Gastrocnemius medialis (tissue), 4 donors: ENCODE measurements at places on chromosomes 2 and 18. TPM values are rescaled to one million over a fixed set of nuclear protein-coding genes. Genes with fewer than 3 reads are reported as not detected.

DNA sequence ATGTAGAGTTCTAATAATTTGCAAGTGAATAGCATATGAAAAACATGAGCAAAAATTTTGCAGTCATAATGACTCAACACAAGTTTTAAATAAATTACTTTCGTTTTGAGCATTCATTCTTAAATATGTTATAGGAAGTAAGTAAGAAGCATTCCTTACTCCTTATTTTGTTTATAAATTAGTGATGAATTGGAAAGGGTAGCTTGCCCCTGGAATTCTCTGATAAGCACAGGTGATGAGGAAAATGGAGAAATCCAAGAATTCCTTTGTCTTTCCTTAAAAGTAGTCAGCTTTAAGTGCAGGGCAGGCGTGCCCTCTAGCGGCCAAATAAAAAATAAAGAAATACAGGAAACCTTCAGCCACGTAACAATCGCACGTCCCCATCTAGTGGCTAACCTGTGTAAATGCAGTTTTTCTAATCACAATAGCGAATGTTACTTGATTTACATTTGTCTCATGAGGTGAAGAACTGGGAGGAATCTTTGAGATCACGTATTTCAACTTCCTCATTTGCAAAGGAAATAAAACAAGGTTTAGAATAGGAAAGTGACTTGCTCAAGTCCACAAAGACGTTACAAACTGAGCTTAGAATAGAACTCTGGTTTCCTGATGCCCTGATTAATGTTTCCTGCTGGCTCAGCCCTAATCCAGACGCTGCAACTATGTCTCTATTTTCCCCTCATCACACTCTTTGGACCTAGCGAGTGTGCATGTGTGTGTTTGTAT is 47.2 kb upstream of the ZNG1B start:
- peak; percentile 49 for DNase-seq

GRCh38 chr2:215841175-215841816 is 172.1 kb downstream of the MREG start:
- no peak for DNase-seq

DNA sequence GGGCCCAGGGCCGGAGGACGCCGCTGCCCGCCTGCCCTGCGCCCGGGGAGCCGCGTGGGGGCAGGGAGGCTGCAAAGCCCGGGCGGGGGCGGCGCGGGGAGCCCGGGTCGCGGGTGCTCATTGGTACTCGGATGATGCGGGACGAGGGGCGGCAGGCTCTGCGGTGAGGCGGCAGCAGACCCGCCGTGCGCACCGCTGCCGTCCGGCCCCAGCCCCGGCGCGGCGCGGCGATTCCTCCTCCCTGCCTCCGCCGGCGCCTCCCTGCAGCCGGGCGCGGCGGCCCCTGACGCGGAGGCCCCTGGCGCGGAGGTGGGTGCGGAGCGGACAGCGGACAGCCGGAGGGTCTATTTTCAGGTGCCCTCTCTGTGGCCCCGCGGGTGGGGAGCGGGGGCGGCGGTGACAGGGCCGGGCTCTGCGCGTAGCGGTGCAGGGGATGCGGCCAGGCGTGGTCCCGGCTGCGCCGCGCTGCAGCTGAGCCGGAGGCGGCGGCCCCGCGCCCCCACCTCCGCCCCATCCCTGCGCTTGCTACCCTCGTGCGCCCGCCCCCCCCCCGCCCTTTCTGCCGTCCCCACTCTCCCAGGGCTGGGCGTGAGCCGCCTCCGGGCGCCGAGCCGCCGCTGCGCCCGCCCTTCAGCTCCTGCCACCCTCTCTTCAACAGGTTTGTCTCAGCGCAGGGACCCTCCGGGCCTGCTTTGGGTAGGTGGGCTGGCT is 640 bp downstream of the SPTBN1 start:
- no peak for DNase-seq

The CXCR1 gene
- total RNA-seq = 0.41 TPM

The DNAJC5G gene
- total RNA-seq = not detected

The POTEE gene
- not detected for total RNA-seq
